ENCODE measurements at places on chromosomes 2 and 18.

DNA sequence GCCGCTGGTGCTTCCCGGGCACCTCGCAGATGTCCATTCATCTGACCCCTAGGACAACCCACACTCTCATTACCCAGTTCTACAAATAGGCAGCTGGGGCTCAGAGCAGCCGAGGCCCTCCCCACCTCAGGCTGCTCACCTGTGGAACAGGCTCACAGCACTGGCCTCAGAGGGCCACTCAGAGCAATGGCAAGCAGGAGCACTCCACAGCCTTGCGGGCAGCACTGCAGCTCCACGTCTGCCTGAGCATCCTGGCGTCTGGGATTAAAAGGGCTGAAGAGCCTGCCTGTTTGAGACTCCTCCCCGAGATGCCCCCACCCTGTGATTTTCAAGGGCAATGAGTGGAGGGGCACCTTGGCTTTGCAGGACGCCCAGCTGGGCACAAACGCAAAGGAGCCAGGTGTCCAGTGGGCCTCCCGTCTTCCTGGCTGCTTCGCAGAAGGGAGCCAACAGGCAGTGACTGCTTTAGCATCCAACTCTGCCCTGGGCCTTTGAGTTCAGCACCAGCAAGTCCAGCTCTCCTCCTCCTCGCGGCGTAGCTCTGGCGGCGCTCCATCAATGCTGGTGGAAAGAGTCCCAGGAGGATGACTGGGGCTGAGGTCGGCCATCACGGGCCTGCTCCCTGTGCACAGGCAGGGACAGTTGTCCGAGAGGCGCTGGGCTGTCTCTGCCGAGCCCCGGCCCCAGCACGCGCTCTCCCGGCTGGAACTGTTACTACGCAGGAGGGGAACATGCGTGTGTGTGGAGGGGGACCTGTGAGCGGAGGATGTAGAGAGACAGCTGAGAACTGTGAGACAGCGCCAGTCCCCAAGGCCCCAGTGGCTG lies 297.2 kb downstream of the NDUFA10 start:
- DNase-seq = no peak

- DNase-seq = no peak
Measured at GRCh38 chr2:43057742-43058725, 168.4 kb downstream of the ZFP36L2 start.

DNA sequence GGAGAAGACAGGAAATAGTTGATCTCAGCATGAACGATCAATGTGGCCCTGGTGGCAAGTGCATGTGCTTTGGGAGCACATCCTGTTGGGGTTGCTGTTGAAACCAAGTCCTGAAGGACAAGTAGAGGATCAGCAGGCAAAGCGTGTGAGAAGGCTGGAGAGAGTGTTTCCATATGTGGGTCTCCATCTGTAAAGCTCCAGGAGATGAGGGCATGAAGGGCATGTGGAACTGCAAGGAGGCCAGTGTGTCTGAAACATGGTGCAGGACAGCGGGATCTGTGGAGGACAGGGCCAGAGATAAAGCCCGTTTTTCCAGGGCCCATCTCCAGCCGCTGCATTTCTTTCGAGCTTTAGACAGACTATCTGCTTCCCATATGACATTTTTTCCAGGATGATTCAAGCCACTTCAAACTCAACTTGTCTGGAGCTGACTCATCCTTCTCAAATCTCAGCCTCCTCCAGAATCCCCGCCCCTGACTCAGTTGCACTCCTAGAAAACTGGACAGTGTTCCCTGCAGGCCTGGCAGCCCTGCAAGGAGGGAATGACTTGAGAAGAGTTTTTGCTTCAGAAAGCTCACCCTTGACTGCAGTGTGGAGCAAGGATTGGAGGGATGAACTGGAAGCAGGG lies 226.1 kb downstream of the VAPA start:
- DNase-seq = no peak

DNA sequence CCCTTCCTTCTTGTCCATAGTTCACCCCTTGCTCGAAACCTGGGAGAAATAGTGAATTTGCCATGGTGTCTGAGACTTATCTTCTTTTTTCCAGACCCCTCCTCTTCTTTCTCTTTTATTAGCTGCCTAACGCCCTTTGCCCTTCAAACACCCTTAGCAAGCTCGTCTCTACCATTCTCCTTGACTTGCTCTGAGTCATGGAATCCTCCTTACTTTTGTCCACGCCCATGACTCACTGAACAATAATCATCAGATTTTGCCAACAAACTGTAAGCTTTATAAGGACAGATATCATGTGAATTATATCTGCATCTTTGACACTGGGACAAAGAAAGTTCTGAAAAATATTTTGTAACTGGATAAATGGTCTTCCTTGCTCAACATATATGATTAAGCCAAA lies 67.1 kb upstream of the CNTNAP5 start:
- DNase-seq = no peak

DNA sequence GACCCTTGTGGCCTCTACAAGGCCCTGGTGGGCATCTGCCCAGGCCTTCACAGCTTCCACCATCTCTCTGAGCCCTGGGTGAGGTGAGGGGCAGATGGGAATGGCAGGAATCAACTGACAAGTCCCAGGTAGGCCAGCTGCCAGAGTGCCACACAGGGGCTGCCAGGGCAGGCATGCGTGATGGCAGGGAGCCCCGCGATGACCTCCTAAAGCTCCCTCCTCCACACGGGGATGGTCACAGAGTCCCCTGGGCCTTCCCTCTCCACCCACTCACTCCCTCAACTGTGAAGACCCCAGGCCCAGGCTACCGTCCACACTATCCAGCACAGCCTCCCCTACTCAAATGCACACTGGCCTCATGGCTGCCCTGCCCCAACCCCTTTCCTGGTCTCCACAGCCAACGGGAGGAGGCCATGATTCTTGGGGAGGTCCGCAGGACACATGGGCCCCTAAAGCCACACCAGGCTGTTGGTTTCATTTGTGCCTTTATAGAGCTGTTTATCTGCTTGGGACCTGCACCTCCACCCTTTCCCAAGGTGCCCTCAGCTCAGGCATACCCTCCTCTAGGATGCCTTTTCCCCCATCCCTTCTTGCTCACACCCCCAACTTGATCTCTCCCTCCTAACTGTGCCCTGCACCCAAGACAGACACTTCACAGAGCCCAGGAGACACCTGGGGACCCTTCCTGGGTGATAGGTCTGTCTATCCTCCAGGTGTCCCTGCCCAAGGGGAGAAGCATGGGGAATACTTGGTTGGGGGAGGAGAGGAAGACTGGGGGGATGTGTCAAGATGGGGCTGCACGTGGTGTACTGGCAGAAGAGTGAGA lies 2.0 kb downstream of the PROC start:
- no peak for DNase-seq
